ENCODE measurements at places on chromosomes 13 and 19. TPM values are rescaled to one million over a fixed set of nuclear protein-coding genes. Genes with fewer than 3 reads are reported as not detected.

KCNC3 gene
- polyA plus RNA-seq = 0.67 TPM

SPTBN4 gene
- 4.1 TPM for polyA plus RNA-seq

PNMA8A gene
- polyA plus RNA-seq = 3.7 TPM

STAP2 gene
- 15.5 TPM for polyA plus RNA-seq

CCDC70 gene
- not detected for polyA plus RNA-seq

TEX26 gene
- polyA plus RNA-seq = 0.09 TPM

KIR2DL1 gene
- not detected for polyA plus RNA-seq

RDH8 gene
- not detected for polyA plus RNA-seq

FGF22 gene
- 0.22 TPM for polyA plus RNA-seq

IRGQ gene
- polyA plus RNA-seq = 2.5 TPM

IGFL3 gene
- polyA plus RNA-seq = not detected

NUDT15 gene
- 19.9 TPM for polyA plus RNA-seq

Data from adipose tissue (tissue), 3 donors.